ENCODE measurements at places on chromosomes 2 and 18.
A peak's percentile ranks its signal among the peaks of the same experiment; 100 is the strongest.

DNA sequence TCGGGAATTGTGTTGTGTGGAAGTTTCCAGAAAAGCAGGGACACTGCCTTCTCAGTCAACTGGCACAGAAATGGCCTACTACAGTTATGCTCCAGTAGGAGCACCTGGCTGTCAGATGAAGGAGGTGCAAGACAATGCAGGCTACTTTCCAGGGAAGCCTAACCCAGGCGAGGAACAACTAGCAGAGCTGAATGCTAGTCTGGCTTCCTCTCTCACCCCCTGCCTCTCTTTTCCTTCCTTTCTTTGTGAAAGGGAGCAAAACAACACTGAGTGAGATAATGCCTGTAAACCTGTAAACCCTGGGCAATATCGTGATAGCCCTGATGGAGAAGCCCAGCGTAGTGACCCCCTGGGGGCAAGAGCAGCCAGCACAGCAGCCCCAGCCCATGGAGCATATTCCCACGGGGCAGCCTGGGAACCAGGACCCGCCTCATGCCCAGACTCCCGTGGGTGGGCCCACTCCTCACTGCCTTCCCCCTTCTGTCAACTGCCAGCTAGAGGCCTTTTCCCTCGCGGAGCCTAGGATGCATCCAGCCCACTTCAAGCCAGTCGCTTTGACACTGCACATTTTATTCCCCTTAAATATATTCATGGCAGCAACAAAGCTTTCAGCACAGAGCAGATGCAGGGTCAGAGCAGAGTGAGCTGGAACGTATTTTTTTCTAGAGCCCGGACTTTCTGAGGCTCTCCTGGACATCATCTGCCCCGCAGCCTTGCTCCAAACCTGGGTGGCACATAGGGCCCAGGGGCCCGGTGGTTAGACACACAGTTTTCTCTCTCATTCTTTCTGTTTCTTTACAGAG lies 77.0 kb downstream of the PDCL3 start:
- no peak for DNase-seq

DNA sequence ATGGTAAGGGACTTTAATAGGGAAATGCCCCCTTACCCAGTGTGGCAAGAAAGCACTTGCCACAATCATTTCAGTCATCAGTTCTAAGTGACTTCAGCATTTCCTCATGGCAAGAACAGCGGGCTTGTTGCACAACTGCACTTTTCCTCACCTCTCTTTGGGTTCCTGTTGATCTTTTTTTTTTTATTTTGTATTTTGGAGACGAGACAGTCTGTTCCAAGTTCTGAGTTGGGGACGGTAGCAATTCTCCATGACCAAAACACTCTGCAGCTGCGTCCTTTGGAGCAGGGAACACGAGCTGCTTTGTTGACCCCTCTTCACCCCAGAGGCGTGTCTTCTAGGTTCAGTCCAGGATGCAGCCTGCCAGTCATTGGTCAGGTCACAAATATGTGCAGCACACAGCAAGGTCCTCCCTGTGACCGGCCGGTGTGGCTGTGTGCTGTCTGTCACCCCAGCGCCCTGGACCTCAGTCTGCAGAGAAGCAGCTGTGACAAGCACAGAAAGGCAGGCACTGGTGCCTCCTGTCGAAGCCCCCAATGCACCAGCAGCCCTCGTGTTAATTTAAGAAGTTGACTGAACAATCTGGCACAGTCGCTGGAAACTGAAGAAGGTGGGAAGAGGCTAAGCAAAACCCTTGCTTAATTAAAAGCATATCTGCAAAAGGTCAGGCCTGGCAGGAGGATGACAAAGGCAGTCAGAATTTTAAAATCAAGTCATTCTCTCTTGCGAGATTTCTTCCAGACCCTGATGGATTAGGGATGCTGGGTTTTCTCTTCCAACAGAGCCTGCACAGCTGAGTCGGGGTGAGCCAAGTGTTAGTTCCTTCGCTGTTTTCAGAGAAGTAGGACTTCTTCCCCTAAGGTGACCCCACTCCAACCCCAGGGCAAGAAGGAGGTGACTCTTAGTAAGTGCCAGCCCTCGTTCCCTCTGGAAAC lies 96.7 kb upstream of the COPS8 start:
- no peak for DNase-seq

GRCh38 chr2:69902213-69902922 lies 8.6 kb downstream of the SNRNP27 start:
- DNase-seq = peak; percentile 2

GRCh38 chr2:135839713-135840112 lies 2.7 kb upstream of the LCT start:
- DNase-seq = no peak

DNA sequence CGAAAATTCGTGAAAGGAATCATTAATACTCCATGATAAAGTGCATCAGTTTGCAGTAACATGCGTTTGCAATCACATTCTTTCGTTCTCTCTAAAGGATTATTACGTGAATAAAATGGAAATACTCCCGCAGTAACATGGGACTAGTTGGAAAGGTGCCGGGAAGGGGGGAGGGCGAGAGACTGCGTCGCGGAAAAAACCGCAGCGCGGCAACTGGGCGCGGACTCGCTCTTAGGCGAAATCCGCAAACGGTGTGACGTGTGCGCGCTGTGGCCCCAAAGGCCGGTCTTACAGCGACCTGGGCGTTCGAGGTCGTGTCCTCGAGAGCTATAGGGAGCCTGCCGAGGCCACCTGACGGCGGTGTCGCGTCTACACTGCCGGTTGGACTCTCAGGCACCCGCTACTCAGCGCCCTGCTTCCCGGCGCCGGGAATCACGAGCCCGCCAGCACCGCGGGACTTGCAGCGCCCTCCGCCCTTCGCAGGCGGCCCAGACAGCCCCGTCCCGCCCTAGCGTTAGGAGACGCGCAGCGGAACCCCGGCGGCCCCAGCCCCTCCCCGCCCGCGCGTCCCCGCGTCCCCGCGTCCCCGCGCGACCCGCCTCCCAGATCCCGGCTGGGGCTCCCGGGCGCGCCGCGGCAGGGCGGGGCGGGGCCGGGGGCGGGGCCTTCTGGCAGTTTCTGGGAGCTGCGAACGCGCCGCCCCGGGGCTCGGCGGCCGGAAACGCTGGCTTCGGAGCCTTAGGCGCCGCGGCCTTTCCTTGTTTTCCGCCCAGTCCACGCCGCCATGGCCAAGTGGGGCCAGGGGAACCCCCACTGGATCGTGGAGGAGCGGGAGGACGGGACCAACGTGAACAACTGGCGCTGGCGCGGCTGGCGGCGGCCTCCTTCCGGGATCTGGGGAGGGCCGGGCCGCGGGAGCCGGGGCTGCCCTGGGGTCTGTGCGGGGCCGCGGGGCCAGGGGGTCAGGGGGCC lies 15.1 kb downstream of the C2orf74 start:
- peak; percentile 93 for DNase-seq

GRCh38 chr2:18831916-18832510 lies 242.6 kb upstream of the NT5C1B start:
- DNase-seq = no peak

DNA sequence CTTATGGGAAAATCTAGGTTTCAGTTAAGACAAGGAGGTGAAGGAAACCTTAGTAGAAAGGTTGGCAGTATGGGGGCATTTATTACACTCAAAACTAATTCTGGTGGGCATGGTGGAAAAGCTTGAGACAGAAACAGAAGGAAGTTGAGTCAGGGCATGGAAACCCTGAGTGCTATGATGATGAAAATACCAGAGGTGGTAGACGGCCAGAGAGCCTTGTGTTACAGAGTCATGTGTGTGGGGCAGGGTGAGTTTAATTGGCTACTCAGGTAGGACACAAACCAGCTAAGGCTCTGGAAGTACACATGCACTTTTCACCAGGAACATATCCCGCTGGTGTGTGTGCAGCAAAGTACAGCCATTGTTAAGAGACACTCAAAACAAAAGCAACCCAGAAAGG lies 20.7 kb upstream of the FAM136A start:
- no peak for DNase-seq

DNA sequence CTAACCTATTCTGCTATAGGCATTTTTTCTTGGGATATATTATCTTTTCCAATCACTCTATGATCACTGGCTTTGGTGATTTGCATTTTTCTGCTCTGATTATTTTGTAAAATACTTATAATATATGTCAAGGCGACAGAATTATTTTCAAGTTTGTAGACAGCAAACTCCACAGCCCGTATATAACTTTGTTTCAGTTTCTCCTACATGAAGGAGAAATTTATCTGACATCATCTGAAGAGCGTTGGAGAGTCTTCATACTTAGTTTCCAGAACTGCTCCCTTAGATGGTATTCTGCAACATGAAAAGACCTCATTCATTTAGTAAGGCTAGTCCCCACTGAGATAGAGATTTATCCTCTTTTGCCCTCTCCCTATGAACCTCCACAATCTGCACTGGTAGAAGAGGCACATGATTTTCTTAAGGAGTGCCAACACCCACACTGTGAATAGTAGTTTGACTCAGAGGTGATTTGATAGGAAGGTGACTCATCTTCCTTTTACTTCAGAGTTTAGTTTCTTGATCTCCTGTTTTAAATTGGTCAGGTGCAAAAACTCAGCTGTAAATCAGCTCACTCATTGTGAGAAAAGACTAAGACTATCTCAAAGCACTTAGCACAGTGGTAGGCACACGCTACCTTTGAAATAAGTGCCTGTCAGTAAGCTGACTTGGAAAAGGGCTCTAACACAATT lies 1848.6 kb upstream of the CELF4 start:
- no peak for DNase-seq

DNA sequence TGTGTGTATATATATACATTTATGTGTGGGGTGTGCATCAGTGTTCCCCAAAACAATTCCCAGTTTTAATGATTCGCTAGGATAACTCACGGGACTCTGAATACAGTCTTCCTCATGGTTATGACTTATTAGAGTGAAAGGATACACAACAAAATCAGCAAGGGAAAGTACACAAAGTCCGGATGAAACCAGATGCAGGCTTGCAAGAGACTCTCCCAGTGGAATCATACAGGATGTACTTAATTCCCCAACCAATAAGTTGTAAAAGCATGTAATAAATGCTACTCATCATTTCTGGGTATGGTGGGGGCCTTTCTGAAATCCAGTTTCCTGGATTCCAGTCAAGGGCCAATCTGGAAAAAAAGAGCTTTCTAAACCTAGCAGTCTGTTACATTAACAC lies 654.1 kb upstream of the SYT4 start:
- DNase-seq = no peak

- DNase-seq = no peak
Observed at GRCh38 chr18:36931106-36931505, 102.2 kb downstream of the KIAA1328 start.

DNA sequence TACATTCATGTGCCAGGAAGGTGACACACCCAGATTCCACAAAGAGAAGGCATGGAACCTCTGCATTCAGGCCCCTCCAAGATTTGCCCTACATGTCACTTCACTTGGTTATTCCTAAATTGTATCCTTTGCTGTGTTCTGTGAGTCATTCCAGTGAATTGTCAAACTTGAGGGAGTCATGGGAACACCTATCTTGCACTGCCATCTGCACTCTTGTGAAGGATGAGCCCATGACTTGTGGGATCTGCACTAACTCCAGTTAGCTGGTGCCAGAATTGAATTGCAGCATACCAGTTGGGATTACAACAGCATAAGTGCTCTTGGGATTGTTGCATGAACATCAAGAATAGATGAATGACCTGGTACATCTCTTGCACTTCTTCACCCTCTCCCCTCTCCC lies 1288.0 kb upstream of the ZEB2 start:
- DNase-seq = no peak

DNA sequence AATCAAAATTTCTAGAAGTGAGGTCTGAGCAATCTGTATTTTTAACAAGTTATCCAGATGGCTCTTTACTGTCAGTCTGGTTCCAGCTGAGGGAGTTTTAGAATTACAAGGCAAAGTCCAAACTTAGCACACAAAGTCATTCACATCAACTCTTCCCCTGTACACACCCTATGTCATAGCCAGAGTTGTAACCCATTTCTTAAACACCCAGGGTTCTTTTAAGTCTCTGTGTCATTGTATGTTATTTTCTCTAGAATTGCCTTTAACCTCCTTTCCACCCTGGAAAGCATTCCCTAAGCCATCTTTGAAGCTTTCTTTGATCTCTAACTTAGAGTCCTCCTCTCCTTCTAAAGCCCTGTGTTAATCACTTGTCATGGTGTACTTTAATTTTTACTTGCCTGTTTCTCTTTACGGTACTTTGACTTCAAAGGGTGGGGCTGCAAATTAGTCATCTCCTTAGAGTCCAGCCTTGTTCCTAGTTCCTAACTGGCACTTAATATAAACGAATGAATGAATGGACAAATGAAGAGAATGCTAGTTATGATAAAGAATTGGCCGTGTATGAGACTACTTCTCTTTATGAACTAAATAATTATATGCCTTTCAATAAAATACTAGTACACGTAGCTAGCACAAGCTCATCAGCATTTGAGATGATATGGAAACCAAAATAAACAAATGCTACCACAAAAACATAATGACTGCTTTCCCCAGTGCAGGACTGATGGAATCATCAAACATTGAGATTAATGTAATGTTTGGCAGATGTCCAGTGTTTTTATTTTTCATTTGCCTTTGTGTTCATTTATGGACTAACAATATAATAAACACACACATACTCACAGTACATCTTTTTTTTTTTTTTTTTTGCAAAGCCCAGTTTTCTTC lies 11.9 kb upstream of the ACTR3 start:
- DNase-seq = no peak

- DNase-seq = no peak
Observed at GRCh38 chr18:57559314-57559713, 27.2 kb downstream of the FECH start.

DNA sequence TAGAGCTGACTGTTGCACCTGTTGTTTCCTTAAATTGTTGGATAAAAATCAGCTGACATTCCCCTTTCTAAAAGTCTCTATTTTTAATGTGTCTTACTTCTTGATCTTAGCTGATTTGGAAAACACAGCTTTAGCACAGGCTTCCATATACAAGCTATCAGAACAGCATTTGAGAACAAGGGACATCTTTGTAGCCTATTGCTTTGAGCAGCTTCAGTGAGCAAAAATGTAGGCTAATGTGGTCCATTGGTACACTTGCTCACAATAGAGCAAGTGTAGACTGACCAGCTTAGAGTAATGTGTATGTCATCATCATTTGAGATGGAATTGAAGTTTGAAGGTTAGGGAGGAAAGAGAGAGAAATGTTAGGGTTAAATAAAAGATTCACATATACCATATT lies 7.0 kb downstream of the INPP1 start:
- no peak for DNase-seq

GRCh38 chr2:220451438-220451837 lies 824.0 kb downstream of the SLC4A3 start:
- no peak for DNase-seq

GRCh38 chr18:46097431-46097800 lies 680 bp downstream of the ATP5F1A start:
- DNase-seq = no peak

GRCh38 chr2:234751275-234751973 lies 200.4 kb upstream of the SH3BP4 start:
- no peak for DNase-seq

- DNase-seq = no peak
Observed at GRCh38 chr2:20676353-20677215, 9.6 kb downstream of the GDF7 start.

DNA sequence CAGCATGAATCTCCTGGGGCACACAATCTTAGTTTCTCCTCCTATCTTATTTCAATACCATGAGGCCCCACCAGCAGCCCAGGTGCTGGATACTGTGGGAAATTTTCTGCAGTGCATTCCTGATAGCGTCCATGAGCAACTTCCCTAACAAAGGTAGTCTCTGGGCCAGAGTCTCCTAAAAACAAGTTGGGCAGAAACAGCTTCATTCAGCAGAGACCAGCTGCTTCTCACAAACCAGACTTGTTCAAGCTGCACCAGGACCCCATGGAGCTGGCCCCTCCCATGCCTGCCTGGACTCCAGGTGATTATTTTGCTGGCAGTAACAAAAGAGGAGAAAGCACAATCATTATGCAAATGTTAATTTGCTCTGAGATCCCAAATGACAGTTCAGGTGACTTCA lies 31.4 kb downstream of the MYO5B start:
- no peak for DNase-seq
